ENCODE measurements at places on chromosomes 4 and X.

DNA sequence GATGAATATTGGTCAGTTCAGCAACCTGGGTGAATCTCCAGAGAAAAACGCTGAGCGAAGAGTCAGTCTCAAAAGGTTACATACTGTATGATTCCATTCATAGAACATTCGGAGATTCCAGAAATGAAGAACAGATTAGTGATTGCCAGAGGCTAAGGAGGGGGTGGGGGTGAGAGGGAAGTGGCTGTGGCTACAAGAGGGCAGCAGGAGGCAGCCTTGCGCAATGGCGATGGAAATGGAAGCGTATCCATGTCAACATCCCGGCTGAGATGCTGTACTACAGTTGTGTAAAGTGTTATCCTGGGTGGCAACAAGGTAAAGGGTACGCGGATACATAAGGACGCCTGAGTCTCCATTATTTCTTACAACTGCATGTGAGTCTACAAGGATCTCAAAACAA, 18.0 kb downstream of the LYAR start:
- no peak for DNase-seq

- no peak for DNase-seq
Observed at GRCh38 chrX:106649523-106650428, 38.0 kb downstream of the RADX start.

DNA sequence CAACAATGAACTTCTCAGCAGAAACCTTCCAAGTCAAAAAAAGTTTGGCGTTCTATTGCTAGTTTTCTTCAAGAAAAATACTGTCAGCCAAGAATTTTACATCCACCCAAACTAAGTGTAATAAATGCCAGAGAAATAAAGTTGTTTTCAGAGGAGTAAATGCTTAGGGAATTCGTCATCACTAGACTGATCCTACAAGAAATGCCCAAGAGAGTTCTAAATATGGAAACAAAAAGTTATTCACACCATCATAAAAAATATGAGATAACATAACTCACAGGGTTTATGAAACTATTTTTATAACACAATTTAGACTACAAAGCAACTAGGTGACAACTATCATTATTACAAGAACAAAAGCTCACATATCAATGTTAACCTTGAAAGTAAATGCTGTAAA, 259.5 kb upstream of the GABRA2 start:
- DNase-seq = no peak

- DNase-seq = no peak
Observed at GRCh38 chr4:189940178-189941004, at the start of gene FRG1. Gene FRG1 (plus strand): TSS chr4:189940872. CDS start chr4:189941010, 138 bp downstream.

- peak; percentile 18 for DNase-seq
Observed at GRCh38 chr4:76758290-76758882, 139.6 kb downstream of the SOWAHB start.

DNA sequence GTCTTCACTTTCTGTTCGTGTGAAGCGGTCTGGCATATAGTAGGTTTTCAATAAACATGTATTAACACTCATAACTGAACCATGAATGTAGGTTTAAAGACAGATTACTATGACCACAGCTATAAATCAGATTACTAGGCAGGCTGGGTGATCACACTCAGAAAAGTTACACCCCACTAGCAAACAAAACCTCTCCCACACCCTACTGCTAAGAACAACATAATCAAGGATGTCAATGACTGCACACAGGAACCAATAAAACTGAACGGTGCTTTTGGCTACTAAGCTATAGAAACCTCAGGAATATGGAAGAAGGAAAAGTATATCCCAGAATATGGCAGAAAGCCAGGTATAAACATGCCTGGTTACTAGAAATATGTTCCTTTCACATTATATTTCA, 676.9 kb downstream of the SMARCA1 start:
- no peak for DNase-seq

DNA sequence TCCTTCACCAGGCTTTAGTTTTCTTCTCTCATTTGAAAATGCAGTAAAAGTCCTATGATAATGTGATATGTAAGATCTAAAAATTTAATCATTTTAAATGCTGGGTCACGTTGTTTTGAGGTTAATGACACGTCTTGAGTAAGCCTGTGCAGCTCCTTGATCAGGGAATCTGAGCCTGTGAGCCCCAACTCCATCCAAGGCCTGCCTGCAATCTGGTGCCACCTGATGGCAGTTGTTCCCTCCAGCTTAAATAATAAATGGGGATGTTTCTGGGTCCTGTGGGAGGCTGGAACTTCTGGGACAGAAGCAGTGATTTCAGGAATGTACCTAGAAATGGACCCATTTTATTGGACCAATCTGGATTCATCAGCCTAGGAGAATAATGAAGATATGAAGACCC, 455.4 kb upstream of the ADGRL3 start:
- DNase-seq = no peak

DNA sequence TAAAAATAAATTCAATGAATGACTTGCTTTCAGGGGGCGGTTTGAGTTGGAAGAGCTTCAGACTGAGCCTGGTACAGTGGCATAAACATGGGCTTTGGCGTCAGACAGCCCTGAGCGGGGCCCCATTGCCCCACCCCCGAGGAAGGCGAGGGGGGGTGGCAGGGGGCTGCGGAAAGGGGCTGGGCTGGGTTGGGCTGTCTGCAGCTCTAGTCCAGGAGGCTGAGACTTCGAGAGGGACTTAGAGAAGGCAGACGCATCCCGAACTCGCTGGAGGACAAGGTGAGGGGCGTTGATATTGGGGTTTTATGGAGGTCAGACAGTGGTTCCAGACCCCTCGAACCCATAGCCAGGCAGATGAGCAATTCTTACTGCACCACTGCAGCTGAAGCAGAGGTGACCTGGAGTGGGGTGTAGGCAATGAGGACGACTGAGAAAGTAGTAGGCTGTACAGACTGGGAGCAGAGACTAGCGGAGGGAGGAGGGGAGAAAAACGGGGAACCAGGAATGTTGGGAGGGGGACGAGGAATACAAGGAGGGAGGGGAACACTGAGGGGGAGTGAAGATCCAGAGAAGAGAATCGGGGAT, at the start of gene MAGED2:
Gene MAGED2, plus strand, starts transcription at position 222 of the 585 bp plus-strand sequence. CDS start 1,587 bp downstream, outside the sequence.
- peak; percentile 27 for DNase-seq

- no peak for DNase-seq
Observed at GRCh38 chr4:130659320-130659719, 1563.4 kb downstream of the C4orf33 start.

- DNase-seq = no peak
Observed at GRCh38 chrX:18170910-18171309, 49.8 kb downstream of the BEND2 start.

DNA sequence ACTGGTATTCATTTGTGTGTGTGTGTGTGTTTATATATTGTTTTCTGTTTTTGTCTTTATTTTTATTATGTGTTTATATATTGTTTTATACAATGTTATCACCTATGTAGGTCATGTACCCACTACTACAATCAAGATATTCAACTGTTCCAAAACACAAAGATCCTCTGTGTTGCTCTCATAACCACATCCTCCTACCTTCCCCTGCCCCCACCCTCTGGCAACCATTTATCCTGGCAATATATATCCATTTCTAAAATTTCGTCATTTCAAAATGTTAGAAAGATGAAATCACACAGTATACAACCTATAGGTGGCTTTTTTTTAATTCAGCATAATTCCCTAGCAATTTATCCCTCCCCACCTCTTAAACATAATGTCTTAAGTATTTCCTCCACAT, 18.8 kb upstream of the RPL34 start:
- DNase-seq = no peak

DNA sequence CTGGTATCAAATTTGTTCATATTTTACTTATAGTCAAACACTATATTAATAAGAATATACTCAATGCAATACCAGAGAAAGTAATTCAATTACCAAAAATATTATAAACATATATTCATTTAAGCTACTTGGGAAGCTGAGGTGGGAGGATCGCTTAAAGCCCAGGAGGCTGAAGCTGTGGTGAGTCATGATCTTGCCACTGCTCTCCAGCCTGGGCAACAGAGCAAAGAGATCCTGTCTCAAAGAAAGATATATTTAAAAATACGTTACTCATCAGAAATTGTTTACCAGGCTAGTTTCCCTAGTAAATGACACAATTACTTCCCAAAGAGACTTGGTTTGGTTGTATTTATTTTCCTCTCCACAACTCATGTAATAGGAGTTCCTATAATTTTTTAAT, 433.6 kb downstream of the GASK1B start:
- DNase-seq = no peak

GRCh38 chr4:139273835-139274234, 6.2 kb downstream of the MGARP start:
- DNase-seq = no peak

- no peak for DNase-seq
Observed at GRCh38 chrX:11648705-11649519, 16.8 kb downstream of the ARHGAP6 start.

- DNase-seq = no peak
Observed at GRCh38 chr4:36189511-36190226, 54.6 kb downstream of the ARAP2 start.

DNA sequence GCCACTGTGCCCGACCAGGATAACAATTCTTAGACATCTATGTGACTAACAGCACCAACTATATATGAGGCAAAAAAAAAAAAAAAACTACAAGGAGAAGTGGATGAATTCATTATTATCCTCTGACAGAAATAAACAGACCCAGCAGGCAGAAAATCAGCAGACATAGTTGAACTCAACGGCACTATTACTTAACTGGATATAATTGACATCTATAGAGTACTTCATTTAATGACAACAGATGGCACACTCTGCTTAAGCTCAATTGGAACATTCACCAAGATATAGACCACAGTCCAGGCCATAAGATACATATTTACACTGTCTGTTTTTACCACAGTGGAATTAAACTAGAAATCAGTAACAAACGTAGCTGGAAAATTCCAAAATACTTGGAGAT, 13.3 kb downstream of the CLDN22 start:
- no peak for DNase-seq

GRCh38 chr4:147408189-147408588, 72.7 kb upstream of the EDNRA start:
- DNase-seq = no peak

DNA sequence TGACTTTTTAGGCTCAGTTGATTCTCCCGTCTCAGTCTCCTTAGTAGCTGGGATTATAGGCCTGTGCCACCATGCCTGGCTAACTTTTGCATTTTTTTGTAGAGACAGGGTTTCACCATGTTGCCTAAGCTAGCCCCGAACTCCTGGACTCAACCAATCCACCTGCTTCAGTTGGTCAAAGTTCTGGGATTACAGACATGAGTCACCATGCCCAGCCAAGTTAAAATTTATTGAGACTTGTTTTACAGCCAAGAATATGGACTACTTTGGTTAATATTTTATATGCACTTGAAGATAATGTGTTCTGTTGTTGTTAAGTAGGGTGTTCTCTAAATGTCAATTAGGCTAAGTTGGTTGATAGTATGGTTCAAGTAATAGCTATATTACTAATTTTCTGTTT, 58.7 kb downstream of the CYTL1 start:
- DNase-seq = no peak

- no peak for DNase-seq
Observed at GRCh38 chr4:68878048-68878447, 62.3 kb downstream of the UGT2B10 start.

GRCh38 chr4:94641702-94642560, 115.8 kb upstream of the BMPR1B start:
- no peak for DNase-seq

- no peak for DNase-seq
Observed at GRCh38 chr4:124631760-124632159, 80.8 kb downstream of the ANKRD50 start.

- no peak for DNase-seq
Observed at GRCh38 chr4:74658116-74658515, 136.2 kb downstream of the BTC start.

DNA sequence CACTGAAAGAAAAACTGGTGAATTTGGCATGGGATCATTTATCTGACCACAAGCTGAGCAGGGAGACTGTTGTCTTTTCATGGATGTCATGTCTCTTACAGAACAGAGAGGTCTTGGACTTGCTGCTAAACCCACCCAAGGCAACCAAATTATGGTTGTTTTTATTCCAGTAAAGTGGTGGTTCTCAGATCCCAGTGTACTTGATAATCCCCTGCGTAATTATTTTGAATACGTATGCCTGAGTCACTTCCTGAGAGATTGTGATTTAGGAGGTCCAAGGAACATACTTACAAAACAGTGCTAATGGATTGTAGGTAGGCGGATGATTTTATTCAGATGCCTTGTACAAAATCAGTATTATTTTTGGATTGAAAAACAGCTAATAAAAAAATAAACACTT, 585.6 kb downstream of the IL1RAPL1 start:
- no peak for DNase-seq

GRCh38 chrX:42027367-42028000, 104.1 kb upstream of the CASK start:
- no peak for DNase-seq

- DNase-seq = no peak
Observed at GRCh38 chr4:183349673-183350072, 27.4 kb upstream of the CLDN24 start.

DNA sequence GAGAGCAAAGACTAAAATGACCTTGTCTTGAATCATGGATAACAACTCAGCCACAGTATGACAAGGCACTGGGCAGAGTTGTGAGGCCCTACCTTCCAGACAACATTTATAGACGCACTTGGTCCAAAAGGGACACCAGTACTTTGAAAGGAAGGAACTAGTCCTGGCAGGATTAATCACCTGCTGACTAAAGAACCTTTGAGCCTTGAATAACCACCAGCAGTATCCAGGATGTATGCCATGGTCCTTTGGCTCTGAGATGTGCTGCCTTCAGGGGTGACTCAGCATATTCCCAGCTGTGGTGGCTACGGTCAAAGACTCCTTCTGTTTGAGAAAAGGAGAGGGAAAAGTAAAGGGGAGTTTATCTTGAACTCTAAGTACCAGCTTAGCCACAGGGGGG, 118.1 kb upstream of the PRR32 start:
- DNase-seq = no peak

GRCh38 chrX:129235903-129236302, 287.4 kb downstream of the SMARCA1 start:
- peak; percentile 84 for DNase-seq
